ENCODE measurements at places on chromosomes 11 and 22. TPM values are rescaled to one million over a fixed set of nuclear protein-coding genes. Genes with fewer than 3 reads are reported as not detected.
A peak's percentile ranks its signal among the peaks of the same experiment; 100 is the strongest.

The CCDC117 gene
- total RNA-seq = 22.8 TPM

The SNAP29 gene
- 24.7 TPM for total RNA-seq

The TRAF6 gene
- 18.1 TPM for total RNA-seq

The PRODH gene
- 143 TPM for total RNA-seq

The CARD10 gene
- 3.6 TPM for total RNA-seq

The GUCY1A2 gene
- total RNA-seq = 71.4 TPM

The CCDC34 gene
- total RNA-seq = 16.2 TPM

DNA sequence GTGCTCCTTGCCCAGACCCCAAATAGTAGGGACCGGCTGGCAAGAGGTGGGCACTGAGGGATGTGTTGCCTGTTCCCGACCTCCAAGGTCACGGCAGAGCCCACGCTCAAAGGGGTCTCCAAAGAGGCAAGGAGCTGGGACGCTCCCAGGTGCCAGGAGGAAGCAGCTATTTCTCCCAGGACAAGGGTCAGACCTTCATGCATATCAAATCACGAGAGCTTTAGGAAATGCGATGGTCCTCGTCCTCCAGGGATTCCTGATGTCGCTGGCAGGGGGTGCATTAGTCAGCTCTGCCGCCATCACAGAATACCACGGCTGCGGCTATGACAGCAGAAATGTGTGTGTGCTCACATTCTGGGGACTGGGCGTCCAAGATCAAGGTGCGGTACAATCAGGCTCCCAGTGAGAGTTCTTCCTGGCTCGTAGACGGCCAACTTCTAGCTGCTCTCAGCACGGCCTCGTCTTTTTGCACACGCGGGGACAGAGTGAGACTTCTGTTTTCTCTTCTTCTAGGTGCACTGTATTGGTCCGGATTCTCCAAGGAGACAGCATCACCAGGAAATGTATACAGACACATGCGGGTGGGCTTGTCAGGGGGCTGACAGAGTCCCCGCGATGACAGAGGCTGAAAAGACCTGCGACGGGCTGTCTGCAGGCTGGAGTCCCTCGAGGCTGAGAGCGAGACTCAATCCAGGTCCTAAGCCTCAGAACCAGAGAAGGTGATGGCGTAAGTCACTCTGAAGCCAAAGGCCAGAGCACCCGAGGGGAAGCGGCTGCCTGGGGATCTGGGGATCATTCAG is 81.6 kb downstream of the SHANK2 start:
- DNase-seq = no peak

- no peak for DNase-seq
Measured at GRCh38 chr22:31230155-31230870, 18.2 kb downstream of the LIMK2 start.

DNA sequence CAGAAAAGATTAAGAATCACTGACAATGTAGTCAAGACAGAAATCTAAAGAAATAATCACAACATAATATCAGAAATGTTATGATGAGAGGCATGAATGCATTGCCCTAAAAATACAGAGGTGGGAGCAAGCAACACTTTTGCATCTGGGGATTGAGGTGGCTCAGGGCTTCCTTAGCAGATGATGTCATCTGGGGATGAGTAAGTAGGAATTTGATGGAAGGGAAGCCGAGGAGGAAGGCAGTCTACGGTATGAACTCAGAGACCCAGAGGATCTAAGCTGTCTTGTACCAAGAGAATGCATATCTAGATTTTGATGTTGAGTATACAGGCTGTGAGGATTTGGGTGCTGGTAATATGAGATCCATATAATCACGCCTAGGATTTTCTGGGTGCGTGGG is 193.0 kb upstream of the SNX19 start:
- DNase-seq = no peak

DNA sequence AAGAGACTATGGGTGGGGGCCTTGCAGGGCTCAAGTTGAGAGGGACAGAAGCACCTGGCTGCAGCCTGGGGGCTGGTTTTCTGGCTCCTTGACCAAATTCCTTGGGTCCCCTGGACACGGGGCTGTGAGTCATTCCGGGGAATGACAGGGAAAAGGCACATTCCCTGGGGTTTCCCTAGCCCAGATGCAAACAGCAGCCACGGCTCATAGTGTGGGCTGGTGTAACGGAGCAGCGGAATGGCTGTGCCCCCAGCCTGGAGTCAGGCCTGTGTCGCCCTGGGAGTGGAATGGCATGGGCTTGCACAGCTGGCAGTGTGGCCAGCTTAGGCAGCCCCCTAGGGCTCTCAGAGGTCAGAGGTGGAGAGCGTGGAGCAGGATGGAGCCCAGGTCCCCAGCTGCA is 77.6 kb upstream of the KCNQ1OT1 start:
- DNase-seq = no peak

DNA sequence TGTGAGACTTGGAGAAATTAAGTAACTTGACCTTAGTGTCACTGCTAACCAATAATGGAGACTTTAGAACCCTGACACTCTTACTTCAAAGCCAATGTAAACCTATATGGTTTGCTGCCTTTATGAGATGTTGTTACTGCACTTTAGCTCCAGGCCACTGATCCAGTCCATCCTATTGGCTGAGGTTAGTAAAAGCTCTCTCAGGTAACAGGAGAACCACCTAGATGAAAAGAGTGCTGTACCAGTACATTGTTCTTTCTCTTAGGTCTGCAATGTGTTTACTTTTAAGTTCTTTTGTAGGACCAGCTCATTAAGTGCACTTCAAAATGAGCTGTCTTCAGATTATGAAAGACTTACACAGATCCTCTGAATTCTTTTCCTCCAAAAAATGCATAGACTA is 994.0 kb upstream of the FAT3 start:
- DNase-seq = no peak

DNA sequence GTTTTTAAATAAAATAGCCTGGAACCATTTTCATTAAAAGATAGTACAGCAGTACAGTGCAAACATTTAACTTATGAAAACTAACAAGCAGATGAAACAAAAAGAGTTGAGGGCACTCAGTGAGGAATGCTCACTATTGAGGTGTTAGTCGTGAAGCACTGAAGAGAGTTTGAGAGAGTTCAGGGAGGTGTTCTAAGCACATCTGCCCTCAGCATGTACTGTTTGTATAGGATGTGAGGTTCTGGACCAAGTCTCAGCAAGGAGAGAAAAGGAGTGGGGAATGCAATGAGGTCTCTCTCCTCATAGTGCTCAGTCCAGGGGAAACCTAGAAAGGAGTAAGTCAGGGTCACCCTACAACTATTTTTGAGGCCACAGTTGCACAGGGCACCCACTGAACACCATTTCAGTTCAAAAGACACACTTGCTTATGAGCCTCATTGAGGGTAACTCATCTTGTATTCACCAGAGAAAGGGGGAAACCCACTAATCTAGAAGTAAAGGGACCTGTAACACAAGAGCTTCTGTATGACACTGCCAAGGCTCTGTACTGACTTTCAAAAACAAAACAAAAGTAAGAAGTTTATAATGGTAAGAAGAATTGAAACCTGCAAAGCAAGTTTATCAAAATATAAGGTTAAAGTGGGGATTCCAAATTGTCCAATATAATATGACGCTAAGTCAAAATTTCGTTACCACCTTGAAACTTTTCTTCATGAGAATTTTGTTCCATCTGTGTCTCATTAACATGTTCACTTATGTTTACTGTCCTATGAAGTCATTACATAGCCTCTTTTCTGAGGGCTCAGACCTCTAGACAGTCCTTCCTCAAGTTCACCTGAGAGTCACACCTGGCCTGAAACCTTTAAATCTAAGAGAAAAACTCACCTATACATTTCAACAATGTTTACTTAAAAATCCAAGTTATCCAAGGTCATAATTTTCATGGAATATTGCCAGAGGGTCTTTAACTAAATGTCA is 275.3 kb downstream of the ETS1 start:
- DNase-seq = no peak

GRCh38 chr11:2811206-2812091 is 74.1 kb downstream of the CDKN1C start:
- DNase-seq = no peak

GRCh38 chr11:2582351-2582945 is 117.3 kb downstream of the KCNQ1OT1 start:
- peak; percentile 14 for DNase-seq

DNA sequence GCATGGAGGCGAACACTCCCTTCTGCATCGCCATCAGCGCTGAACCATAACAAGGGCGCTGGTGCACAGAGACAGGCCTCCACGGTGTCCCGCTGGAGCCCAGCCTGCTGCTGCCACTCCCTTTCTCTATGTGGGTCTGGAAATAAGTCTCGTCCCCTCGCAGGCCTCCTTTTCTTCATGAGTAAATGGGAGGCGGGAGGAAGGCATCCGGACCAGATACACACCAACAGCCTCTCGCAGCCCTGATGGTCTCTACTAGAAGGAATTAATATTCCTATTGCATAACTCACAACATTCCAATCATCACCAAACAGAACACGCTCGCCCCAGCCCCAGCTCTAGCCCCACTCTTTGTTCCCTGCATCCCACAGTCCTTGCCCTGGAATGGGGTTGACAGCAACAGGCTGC is 14.9 kb downstream of the RASD2 start:
- DNase-seq = no peak

GRCh38 chr22:35894937-35895708 is 133.5 kb downstream of the RBFOX2 start:
- no peak for DNase-seq

DNA sequence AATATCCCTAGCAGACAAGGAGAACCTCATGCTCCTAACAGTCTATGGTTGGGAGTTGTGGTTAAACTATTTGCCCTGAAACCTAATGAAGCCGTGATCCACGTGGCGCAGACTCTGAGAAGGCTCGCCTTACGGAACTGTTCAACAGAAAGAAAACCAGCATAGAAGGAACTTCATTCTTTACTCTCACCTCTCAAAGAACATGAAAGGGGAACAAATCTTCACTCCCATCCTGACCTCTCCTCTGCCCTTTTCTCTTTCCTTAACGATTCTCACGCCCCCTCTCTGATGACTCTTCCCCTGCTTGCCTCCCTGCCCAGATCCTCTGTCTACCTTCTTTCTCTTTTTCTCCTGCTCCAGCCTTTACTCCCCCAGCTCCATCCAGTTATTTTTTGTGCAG is 54.2 kb downstream of the IRAG1 start:
- DNase-seq = no peak

GRCh38 chr11:117677729-117678310 is 119.2 kb downstream of the DSCAML1 start:
- peak; percentile 59 for DNase-seq

GRCh38 chr11:11757909-11758308 is 83.9 kb upstream of the USP47 start:
- no peak for DNase-seq

DNA sequence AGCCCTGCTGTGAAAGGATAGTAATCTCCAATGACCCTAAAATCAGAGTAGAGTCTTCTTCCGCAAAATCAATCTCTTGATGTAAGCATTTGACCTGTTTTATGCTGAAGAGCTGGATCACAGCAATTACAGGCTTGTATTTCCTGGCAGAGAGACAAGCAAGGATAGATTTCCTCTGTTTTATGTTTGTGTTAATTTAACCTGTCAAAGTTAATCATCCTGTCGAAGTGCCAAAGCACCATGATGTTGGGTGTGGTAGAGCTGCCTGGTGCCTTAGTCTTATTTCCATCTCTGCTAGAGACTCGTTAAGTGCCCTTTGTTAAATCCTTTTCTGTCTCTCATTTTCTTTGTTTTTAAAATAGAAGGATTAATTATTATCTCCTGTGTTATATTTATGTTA is 248.1 kb downstream of the CNTN5 start:
- no peak for DNase-seq

DNA sequence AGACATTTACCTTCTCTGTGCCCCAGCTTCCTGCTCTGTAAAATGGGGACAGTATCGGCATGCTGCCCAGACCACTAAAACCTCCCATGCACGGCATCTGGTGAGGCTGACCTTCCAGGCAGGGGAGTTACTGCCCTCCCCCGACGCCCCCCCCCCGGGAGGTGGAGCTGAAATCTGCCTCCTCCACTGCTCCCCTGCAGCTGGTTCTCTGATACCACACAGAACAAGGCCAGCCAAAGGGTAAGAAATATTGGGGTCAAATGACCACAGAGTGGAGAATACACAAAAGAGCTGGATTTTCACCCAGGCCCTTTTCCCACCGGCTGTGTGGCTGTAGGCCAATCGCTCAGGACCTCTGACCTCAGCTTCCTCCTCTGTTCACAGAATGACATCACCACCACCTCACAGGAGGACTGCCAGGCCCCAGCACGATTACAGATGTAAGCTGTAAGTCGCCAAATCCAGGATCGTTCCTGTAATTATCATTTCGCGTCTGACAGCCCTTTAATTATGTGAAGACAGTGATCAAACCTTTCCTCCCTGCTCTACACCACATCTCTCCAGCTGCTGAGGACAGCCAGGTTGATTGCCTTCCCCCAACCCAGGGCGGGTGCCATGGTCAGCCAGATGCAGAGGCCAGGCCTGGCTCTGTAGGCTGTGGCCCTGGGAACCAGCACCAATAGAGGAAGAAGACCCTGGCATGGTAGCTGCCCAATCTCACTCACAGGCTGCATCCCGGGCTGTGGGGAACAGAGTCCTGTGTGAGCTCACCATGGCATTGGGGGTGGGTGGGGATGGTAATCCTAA is 35.7 kb upstream of the KLHL35 start:
- DNase-seq = no peak

All from dorsolateral prefrontal cortex (tissue), 122 donors.